ENCODE measurements at places on chromosomes 13 and 19. TPM values are rescaled to one million over a fixed set of nuclear protein-coding genes. Genes with fewer than 3 reads are reported as not detected.

- no peak for DNase-seq
Measured at GRCh38 chr13:72983085-72983768, 75.6 kb upstream of the KLF5 start.

DNA sequence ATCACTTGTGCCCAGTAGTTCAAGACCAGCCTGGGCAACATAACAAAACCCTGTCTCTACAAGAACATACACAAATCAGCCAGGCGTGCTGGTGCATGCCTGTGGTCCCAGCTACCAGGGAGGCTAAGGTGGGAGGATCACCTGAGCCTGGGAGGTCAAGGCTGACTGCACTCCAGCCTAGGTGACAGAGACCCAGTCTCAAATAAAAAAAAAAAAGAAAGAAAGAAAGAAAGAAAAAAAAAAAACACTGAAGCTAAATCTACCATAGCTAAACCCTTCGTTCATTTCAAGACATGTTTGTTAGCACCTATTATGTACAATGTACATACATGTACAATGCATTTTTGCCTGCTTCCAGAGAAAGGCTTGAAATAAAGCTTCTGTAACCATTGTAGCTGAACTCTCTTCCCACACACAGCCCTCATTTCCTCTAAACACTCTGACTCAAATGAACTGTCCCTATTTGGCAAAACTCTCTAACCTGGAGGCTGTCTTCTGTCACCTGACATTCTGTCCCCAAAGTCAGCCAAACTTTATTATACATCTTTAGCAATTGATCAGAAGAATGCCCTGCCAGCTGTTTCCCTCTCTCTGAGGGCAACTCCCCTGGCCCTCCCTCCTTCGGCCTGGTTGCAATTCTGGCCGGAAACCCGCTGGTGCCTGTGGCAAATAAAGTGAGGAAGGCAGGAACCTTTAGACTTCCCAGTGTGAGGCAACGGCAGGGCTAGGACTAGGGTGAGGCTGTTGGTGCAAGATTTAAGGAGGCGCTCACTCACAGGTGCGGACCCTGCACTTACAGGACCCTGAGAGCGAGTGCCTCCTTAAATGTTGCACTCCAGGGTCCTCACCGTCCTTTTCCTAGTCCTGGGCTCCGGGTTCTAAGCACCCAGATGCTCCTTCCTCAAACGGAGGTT, 1.8 kb downstream of the ETHE1 start:
- DNase-seq = peak; percentile 90

DNA sequence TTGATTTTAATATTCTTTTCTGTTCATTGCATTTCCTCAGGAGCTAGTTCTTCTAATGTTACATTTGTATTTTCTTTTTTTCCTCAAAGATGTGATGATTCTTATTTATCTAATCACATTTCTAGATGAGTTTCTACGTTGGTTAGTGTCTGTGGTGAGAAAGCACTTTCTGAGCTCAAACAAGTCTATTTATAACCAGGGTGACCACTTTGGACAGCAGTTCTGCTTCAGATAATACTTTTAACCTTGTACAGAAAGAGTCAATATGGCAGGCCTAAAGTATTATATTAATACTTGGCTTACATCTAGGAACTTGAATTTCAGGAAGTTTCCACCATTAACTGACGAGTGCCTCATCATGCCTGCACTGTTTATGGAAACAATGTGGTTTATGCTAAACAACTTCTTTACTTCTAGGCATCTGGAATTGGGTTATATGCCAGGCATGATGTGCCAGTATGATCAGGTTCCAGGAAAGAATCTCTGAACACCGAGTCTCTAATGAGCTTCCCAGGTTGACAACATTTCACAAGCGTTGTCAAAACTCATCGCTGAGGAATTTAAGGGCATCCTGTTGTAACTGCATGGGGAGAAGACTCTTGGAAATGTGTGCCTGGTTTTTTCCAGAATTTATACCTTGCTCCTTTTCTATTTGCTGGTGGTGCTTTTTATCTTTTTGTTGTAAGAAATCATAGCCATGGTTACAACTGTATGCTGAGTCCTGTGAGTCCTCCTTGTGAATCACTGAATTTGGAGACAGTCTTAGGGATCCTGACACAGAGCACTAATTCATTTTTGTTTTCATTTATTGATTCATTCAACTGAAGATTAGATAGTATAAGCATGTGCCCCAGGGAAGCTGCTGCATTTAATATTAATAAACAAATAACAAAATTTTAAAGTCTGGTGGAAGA, 344.4 kb upstream of the PCDH9 start:
- no peak for DNase-seq

DNA sequence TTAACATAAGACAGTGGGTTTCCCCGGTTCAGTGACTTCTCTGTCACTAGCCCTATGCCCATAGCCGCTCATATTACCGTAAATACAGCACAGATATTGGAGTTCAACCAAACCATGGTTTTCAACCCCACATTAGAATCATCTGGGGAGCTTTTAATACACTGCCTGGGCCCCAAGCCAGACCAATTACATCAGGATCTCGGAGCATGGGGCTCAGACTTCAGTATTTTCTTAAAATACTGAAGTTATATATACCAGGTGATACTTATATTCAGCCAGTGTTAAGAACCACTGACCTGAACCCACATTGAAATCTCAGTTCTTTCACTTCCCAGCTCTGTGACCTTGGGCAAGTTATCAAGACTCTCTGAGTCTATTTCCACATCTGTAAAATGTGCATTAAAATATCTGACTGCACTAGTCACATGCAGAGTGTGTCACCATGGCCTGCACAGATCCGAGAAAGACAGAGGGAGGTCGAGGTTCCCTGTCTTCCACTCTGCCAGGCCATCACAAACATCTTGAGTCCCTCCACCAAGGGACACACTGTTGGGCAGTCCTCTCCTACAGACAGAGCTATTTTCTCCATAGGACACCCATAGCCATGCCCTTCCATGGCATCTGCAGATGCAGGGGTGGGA, 32.2 kb upstream of the IPO5 start:
- no peak for DNase-seq

- DNase-seq = no peak
Measured at GRCh38 chr13:44184740-44185139, 188.9 kb upstream of the SERP2 start.

DNA sequence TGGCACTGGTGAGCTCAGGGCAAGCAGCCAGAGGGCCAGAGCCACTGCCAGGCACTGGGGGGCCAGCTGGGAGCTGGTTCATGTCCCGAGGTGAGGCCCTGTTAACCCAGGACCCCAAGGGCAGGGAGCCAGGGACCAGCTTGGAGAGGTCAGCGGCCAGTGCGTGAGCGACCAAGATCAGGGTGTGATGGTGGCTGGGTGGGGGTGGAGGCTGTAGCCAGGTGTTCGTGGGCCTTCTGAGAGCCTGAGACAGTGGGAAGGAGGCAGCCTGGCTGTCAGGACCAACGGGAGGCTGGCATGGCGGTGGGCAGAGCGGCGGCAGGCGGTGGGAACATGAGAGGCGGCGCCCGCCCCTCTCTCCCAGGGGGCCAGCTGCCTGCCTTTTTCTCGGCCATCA, 8.1 kb upstream of the KPTN start:
- DNase-seq = no peak

GRCh38 chr13:23996456-23996855, 99.2 kb upstream of the C1QTNF9B start:
- no peak for DNase-seq

GRCh38 chr13:85528491-85529217, 270.6 kb downstream of the SLITRK6 start:
- no peak for DNase-seq

DNA sequence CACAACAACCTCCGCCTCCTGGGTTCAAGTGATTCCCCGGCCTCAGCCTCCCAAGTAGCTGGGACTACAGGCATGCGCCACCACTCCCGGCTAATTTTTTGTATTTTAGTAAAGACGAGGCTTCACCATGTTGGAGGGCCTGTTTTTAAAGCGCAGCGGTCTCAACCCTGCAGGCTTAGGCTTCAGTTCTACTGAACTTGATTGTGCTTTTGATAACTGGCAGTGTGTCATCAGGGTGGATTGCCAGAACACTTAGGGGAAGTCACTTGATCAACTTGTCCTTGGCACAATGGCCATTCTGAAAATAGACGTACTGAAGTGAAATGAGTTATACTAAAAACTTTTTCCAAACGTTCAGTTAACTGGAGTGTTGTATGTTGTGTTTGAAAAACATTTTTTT, 472.2 kb downstream of the KLF5 start:
- DNase-seq = no peak

DNA sequence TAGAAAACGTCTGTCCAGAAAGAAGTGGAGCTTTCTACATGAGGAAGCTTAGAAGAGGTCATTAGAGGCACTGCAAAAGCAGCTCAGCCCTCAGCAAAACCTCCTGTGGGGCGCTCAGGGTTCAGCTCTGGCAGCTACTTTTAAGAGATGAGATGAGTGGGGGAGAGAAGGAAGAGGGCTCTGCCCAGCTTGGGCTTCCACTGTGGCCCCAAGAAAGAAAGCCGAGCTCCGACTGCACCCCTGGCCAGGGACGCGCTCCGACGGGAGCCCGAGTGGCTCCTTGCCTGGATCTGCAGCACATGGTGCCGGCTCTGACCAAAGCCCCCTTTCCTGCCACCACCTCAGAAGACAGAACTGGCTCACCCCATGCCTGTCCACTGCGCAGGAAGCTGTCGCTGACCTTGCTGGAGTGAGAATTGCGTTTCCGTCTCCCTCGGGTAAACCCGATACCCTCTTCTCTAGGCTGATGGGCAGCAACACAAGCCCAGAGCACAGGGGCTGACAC, 36.4 kb downstream of the NAXD start:
- no peak for DNase-seq

DNA sequence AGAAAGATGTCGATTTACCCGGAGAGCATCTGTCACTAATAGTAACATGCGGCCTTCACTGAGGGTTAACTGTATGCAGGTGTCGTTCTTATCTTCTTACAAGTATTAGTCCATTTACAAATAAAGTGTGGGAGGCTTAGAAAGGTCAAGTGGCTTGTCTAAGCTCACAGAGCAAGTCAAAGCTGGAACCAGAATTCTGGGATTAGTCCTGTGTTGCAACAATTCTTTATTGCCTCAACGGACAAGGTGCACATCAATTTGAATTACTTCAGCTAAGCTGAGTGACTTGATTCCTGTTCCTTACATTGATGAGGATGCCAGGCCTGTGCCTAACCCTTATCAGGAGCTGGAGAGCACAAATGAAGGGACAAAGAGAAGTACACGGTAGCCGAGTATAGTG, 1193.6 kb downstream of the UQCRFS1 start:
- DNase-seq = no peak

PSG1 gene
- total RNA-seq = not detected

RGS9BP gene
- total RNA-seq = not detected

COX7A1 gene
- 6.2 TPM for total RNA-seq

CYP4F12 gene
- total RNA-seq = 95.5 TPM

PSG3 gene
- total RNA-seq = not detected

CCDC8 gene
- total RNA-seq = 0.39 TPM

ACP7 gene
- not detected for total RNA-seq

SOX1 gene
- not detected for total RNA-seq

RHPN2 gene
- 13.6 TPM for total RNA-seq

SIGLEC8 gene
- 0.31 TPM for total RNA-seq

TEKTIP1 gene
- 1.1 TPM for total RNA-seq
